ENCODE measurements at places on chromosomes 3 and 15.

DNA sequence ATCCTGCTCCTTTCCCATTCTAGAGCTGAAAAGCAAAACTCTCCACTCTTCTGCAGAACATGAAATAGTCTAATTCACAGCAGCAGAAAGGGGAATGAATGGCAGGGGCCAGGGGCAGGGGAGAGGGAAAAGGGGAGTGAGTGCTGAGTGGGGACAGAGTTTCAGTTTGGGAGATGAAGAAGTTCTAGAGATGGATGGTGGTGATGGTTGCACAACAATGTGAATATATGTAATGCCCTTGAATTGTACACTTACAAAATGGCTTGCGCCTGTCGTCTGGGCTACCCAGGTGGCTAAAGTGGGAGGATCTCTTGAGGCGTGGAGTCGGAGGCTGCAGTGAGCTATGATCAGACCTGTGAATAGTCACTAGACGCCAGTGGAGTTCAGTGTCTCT lies 78.5 kb upstream of the MEF2A start:
- no peak for DNase-seq

- DNase-seq: no peak
Observed at GRCh38 chr3:177429771-177430170, 232.5 kb upstream of the TBL1XR1 start.

- no peak for DNase-seq
Observed at GRCh38 chr3:23474580-23475357, 271.6 kb downstream of the UBE2E2 start.

DNA sequence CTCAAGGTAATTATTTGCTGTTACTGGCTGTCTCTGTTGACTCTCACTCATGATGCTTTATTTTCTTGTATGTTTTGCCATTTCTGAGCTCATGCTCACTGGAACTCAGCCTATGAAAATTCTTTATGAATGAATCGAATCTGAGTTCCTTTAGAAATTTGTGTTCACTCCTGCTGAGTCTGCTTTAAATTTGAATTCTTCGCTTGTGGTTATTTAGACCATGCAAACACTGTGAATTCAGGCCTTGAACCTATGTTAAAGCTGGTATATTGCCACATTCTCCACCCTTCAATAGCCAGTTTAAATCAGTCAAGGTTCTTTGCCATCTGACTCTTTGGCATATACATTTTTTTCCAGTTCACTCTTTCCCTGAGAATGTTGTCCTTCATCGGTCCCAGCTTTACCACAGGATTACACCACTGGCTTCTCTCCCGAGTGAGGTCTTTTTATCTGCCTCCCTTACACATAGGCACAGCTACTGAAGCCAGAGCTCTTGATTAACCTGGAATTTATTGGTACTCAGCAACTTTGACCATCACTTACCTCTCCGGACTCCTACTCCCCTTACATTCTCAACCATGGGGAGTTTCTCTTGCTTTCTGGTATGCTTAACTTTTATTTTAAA lies 400.6 kb downstream of the VPS13C start:
- no peak for DNase-seq

DNA sequence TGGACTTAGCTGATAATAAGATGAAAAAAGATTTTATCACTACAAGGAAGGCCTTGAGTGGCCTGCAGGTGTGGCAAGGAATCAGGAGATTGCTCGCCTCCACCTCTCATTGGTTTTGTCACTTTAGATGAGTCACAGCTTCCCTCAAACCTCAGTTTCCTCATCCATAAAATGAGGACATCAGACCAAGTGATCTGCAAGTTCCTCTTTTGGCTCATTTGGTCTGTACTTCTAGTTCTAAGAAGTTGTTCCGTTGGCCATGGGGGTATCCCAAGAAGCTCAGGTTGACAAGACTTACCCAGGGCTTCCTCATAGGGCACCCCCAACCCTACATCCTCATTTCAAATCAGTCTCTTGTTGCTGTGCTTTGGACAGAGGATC lies 254.1 kb downstream of the UACA start:
- DNase-seq: no peak

DNA sequence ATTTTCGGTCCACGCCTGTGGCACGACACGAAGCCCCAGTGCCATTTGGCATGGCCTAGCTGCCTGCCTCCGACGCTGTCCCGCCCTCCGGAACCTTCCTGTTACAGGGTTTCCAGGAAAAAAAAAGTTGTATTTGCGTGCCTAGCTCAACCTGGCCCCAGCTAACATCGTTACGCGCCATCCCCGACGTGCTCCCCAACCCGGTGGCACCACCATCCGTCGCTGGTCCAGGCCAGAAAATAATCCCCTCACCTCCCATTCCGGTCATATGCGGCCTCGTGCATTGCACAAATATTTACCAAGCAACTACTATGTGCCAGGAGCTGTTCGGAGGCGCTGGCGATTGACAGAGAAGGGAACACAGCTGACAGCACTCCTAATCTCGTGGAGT lies 1.4 kb upstream of the CYP1A1 start:
- no peak for DNase-seq

DNA sequence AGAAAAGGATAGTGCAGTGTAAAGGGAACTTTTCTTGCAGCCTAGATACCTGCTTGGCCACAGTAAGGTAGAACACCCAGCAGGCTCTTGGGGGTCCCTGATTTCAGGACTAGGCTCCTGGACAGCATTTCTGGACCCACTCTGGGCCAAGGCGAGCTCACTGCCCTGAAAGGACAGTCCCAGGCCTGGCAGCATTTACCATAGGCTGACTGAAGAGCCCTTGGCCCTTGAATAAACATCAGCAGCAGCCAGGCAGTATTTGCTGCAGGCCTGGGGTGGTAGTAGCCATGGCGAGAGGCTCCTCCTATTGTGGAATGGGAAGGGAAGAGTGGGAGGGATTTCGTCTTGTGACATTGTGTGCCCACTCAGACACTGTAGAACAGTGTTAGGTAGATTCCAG lies 529.2 kb downstream of the TUSC7 start:
- DNase-seq: no peak

Measured in ureter (tissue), 1 donor.